ENCODE measurements at places on chromosomes 3 and 15.

- no peak for DNase-seq
These were observed 131.4 kb downstream of the ATP1B3 start for GRCh38 chr3:142007710-142008399.

GRCh38 chr3:194339356-194339755 lies 11.8 kb downstream of the CPN2 start:
- DNase-seq = no peak

- DNase-seq = no peak
These were observed 812 bp upstream of the SEC62 start for GRCh38 chr3:169965562-169966427.

GRCh38 chr3:194686414-194686815 lies 732 bp downstream of the FAM43A start:
- DNase-seq = no peak

DNA sequence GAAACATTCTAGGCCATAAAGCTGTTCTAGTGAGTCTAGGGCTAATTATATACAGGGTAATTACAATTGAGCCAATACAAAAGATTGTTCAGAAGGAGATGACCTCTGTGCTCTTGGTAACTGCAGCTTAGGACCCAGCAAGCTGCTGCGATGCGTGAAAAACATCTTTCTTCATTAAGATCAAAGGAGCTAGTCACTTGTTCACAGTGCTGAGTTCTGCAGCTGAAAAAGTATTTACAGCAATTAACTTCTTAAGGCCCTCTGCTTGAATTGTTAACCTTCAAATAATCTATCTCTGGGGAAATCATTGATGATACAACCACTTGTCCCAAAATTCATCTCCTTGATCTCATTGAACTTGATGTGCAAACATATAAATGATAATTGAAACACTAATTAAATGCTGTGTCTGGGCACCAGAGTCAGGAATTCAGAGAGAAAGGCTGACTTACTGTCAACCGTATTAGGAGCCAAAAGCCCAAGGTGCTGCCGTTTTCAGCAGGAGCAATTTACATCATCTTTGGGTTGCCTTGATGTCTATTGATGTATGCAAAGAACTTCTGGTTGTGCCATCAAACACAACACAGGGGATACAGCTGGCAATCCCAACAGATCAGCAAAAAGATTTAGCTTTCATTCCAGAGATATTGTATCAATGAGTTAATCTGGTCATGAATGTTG lies 213.0 kb downstream of the NECTIN3 start:
- no peak for DNase-seq

- DNase-seq = no peak
These were observed 24.9 kb downstream of the GYG1 start for GRCh38 chr3:149016242-149016641.

DNA sequence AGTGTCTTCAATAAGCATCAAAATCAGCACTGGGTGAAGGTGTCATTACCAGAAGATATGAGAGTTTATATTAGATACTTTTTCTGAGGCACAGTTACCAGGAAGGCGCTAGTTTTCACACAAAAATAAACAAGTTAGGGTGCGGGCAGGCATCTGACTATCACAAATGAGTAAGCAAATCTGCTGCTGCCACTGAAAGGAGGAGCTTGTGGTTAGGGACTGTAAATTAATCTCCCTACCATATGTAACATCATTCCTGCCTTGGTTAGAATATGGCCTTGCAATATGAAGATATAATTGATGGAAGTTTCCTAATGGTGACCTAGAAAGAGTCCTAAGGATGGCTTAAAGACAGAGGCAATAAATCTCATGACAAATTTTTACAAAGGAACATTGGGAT lies 19.5 kb upstream of the EID1 start:
- no peak for DNase-seq

DNA sequence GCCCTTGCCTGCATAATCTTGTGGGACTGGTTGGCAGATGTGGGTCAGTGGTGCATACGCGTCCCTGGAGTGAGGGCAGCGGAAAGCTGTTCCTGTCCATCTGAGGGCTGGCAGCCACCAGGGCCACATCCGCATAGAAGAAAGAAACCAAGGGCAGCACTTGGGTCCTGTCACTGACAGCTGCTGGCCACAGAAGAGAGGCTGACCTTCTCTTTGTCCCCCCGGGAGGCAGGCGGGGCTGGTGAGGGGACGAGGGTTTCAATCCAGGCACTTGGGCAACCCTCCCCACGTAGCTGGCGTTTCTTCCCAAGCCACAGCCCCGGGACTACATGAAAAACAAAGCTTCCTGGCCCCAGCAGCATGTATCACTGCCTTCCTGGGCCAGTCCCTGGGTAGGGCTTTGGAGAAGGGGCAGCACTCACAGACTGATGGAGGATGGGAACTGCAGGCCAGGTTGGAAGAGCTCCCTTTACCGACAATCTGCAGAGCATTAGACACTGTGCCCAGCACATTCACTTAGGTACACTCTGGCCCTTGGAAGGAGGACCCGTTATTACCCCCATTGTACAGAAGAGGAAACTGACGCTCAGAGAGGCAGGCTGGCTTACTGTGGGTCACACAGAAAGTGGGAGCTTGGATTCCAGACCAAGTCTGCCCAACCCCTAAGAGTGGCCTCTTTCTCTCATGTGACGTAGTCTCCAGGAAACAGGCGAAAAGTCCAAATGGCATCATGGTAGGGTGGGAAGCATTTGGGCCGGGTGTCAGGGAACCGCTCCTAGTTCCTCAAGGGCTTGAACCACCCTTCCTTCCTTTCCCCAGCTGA lies 78.8 kb upstream of the SLC6A6 start:
- DNase-seq = no peak

DNA sequence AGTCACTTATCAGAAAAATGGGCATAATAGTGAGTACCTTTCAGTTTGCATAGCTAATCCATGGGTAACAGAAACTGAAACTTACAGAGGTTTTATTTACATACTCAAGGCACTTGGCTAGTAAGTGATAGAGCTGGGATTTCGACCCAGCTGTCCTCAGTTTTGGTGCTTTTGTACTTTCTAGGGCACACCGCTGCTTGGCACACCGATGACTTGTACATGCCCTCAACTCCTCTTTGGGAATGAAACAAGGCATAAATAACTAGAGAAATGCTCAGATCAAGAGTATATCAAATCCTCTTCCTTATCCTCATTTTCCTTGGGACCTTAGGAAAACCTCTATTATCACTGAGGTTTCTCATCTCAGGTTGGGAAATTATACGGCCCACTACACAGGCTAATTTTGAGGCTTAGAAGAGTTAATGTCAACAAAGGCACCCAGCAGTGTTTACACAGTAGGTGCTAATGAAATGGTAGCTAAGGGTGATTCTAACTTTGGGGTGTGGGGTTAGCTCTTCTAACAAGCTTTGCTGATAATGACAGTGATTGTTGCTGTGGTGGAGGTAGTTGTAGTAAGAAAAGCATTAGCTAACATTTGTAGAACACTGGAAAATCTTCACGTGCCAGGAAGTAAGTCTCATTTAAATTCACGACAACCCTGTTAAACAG lies 20.3 kb upstream of the DGKG start:
- no peak for DNase-seq

DNA sequence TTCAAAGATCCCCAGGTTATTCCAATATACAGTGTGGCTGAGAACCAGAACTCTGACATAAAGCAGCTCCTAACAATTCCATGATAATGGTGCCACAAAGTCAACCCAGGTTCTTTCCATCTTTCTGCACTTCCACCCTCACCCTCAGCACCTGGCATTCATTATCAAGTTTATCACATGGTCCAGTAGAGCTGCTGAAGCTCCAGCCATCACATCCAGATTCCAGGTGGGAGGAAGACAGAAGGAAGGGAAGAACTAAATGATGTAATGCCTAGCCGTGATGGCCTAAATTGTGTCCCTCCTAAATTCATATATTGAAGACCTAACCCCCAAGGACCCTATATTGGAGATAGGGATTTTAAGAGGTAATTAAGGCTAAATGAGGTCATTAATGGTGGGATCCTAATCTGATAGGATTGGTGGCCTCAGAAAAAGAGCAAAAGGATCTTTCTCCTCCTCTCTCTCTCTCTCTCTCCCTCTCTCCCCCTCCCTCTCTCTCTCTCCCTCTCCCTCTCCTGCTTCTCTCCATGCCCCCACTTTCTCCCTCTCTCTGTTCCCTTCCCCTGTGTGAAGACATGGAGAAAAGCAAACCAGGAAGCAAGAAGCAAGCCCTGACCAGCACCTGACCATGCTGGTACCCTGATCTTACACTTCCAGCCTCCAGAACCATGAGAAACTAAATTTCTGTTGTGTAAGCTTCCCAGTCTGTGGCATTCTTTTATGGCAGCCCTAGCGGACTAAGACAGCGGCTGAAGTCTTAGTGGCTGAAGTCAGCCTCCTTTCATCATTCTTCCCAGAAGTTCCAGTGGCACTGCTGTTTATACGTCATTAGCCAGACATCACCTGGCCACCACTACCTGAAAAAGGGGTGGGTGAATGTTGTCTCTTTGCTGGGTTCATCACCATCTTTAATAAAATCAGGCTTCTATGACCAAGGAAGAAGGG lies 369.7 kb upstream of the PROK2 start:
- DNase-seq = no peak

- DNase-seq = no peak
These were observed 30.3 kb upstream of the ESYT3 start for GRCh38 chr3:138404121-138404520.

GRCh38 chr3:51379301-51379700 lies 5.8 kb upstream of the MANF start:
- no peak for DNase-seq

DNA sequence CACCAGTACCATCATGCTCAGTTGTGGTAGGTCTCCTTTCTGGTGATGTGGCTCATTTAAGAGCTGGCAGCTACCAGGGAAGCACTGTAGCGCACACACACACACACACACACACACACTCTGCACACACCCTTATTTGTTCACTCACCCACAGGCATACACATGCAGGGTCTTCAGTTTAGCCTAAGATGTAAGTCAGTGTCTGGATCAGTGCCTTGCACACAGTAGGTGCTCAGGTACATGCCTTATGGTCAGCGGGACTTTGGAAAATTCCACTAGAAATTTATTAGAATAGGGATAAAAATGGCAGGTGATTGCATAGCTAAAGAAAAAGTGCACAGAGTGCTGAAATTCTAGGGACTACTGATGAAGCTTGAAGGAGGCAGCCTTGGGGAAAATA lies 23.6 kb downstream of the XYLB start:
- no peak for DNase-seq

GRCh38 chr15:23866832-23867231 lies 179.7 kb upstream of the NDN start:
- no peak for DNase-seq

DNA sequence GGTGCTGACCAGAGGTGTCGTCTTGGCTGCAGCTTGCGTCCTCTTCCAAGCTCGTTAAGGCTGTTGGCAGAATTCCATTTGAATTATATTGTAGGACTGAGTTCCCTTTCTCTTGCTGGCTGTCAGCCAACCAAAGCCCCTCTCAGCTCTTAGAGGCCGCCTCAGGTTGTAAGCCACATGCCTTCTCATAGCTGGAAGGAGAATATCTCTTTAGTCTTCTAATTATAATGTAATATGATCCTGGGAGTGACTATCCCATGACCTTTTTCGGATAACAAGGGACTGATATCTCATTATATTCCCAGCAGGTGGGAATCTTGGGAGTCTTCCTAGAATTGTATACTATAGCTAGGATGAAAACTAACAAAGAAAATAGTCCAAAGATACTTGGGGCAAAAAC lies 4.8 kb downstream of the SCG5 start:
- DNase-seq = no peak

DNA sequence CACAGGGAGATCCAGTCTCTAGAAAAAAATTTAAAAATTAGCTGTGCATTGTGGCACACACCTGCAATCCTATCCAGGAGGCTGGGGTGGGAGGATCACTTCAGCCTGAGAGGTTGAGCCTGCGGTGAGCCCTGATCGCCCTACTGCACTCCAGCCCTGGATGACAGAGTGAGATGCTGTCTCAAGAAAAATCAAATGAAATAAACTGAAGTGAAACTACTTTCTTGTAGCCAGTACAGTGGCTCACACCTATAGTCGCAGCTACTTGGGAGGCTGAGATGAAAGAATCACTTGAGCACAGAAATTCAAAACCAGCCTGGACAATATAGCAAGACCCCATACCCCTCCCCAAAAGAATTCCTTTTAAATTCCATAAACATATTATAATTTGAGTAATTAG lies 35.4 kb downstream of the SMARCC1 start:
- no peak for DNase-seq

DNA sequence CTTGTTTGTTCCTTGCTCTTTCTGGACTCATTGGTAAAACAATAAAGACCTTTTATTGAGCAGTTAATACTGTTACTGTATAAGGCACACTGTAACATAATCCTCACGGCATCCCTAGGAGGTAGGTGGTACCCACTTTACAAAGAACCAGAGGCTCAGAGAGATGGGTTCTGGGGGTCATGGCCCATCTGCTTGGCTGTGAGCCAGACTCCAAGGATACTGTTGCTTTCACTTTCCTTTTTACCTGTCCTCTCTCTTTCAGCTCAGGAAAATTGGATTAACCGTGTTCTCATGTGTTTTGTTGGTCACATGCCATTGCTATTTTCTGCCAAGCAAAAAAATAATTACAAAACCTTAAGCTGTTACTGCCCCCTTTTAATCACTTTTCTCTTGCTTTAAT lies 34.8 kb upstream of the FILIP1L start:
- no peak for DNase-seq

- DNase-seq = no peak
These were observed 181.3 kb upstream of the CTDSPL start for GRCh38 chr3:37680401-37680800.

Data from H1 (cell line).